ENCODE measurements at places on chromosomes 2 and 18.

DNA sequence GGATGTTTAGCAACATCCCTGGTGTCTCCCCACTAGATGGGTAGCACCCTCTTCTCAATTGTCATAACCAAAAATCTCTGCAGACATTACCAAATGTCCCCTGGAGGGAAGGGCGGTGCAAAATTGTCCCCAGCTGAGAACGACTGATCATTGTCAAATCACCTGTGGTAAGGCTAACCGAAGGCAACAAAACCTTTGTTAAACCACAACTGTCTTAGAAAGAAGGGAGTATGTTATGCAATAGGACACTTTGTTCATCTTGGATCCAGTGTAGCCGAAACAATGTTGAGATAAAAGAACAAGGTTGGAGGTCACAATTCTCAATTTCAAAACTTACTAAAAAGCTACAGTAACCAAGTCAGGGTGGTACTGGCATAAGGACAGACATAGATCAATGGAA, 50.3 kb upstream of the ST3GAL5 start:
- no peak for DNase-seq

GRCh38 chr2:26759845-26760244, 4.2 kb upstream of the SLC35F6 start:
- DNase-seq = no peak

GRCh38 chr2:182792441-182792840, 74.0 kb downstream of the FRZB start:
- no peak for DNase-seq

- DNase-seq = no peak
These were observed 1125.2 kb upstream of the FANCL start for GRCh38 chr2:59366288-59366687.

DNA sequence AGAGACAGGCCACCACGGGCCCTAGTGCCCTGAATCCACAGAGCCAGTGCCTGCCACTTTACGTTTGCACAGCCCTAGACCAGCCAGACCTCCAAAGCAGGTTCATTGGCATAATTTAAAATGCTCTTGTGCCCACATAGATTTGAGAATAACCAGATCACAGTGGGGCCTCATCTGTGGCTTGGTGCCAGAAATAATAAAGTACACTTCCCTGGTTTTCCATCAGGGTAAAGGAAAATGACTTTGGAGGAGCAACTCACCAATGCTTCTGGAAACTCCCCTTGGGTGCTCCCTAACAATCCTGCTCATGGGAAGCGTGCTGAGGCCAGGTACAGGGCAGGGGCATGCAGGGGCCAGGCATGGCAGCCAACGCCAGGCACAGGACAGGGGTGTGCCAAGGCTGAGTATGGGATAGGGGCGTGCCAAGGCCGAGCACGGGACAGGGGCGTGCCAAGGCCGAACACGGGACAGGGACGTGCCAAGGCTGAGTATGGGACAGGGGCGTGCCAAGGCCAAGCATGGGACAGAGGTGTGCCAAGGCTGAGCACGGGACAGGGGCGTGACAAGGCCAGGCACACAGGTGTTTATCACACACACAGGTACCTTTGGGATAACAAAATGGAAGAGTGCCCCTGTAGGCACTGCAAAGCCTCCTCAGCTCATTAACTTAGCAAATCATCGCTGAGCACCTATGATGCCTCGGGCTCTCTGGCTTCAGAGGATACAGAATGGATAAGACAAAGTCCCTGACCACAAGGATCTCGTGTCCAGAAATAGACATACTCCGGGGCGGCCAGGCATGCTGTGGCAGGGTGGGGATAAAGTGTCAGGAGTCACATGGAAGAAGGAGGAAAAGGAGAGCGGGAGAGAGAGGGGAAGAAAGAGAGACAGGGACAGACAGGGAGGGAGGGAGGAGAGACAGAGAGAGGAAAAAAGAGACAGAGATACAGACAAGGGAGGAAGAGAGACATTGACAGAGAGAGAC, 334.7 kb downstream of the EIPR1 start:
- DNase-seq = no peak

GRCh38 chr2:26645762-26646161, 4.6 kb upstream of the CIB4 start:
- no peak for DNase-seq

DNA sequence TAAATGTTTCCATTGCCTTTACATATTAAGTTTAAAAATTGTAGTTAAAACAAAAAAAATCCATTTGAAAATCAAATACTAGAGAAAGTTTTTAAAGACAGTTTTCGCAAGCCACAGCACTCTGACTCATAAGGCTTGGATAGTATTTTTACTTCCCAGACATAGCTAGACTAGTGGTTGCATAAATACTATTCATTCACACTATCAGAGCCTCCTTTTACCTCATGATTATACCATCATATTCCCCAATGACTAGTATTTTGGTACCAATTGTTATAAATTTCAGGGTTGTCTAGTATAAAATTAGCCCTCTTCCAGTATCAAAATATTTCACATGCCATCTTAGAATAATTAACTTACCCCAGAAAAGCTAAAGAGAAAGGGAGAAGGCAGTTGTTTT, 393.5 kb downstream of the ERBB4 start:
- no peak for DNase-seq

DNA sequence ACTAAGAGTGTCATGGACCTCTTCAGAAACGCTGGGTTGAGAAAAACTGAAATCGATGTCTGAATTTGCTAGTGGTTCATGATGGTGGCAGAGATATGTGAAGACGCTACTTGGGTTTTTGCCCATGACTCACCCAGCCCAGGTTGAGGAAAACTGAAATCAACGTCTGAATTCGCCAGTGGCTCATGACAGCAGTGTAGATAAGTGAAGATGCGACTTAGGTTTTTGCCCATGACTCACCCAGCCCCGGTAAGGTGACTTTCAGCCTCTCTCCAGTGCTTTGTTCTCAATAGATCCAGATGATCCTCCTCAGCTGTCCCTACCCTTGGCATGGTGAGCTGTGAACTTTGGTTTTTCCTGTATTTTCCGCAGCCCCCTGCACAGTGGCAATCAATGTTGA, 105.3 kb upstream of the SIX3 start:
- no peak for DNase-seq
